ENCODE measurements at places on chromosomes 2 and 18.

DNA sequence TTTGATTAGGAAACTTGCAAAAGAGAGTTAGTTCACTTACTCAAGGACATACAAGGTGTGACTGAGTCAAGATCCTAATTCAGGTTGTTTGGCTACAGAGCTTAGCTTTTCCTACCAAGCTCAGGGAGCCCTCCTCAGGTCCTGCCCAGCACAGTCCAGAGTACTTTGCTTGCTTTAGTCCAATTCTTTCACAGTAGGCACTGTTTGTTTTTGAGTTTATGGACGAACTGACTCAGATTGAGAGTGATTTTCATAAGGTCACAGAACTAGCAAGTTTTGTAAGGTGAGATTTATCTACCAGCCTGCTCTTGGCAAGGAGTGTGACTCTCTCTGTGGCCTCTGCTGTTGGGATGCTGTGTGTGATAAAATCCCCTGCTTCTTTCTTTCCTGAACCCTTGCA is 310.5 kb downstream of the PTPRM start:
- no peak for DNase-seq

DNA sequence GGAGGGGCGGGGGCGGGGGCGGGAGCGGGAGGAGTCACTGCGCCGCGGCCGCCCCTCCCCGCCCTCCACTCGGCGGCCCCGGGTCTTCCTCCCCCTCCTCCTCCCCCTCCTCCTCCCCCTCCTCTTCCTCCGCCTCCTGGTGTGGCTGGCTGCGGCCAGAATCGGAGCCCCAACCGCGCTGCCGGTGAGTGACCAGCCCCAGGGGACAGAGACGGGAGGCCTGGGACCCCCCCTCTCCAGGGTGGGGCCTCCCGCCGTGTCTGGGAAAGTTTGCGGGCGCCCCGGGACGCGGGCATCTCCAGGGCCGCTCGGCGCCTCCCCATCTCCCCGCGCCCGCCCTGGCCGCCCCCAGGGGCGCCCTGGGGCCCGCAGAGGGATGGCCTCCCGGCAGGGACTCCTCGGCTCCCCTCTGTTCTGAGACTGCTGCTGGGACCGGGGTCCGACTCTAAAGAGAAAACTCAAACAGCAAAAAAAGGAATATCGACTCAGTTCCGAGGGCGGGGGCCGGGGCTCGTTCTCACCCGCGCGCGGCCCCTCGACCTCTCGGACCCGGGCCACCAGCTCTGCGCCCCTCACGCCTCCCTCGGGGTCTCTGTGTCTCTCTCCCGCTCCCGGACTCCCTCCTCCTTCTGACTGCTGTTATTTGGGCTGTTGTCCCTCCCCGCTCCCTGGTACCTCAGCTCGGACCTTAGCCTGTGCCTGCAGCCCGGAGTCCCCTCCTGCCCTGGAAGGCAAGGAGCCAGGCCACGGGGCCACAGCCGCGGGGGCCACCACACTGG is at the start of gene STON1:
Gene STON1 (plus strand): TSS at position 122 of the 779 bp plus-strand sequence. CDS start 50,480 bp downstream, outside the sequence.
- DNase-seq: no peak

DNA sequence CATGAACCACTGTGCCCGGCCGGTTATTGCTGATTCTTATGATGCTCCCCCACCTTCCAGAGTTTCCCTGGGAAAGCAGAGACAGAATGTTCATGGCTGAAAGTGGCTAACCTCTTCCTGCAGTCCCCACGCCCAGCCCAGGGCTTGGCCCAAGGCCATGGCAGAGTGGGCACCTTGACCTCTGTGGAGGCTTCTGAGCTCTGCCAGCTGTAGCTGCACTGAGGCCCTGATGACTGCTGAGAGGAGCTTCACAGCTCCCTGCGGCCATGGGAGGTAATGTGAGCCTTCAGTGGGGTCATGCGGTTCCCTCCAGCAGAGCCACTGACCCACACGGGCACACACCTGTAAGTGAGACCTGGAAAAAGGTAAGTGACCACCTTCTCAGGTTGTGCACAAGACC is 13.3 kb downstream of the EFHD1 start:
- no peak for DNase-seq

DNA sequence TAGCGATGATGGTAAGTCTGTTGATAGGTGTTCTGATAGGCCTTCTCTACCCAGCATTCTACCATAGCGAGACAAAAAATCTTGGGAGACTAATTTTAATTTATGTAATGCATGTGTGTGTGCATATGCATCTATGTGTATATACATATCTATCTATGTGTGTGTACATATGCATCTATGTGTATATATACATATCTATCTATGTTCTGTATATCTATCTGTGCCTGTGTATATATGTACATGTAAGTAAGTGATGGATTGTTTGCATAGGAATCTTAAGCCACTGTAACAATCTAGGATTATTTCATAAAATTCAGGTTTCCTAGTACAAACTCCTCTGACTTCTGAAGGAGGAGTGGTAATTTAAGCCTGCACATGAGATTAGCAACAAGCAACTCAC is 197.2 kb upstream of the PXDN start:
- DNase-seq: no peak

DNA sequence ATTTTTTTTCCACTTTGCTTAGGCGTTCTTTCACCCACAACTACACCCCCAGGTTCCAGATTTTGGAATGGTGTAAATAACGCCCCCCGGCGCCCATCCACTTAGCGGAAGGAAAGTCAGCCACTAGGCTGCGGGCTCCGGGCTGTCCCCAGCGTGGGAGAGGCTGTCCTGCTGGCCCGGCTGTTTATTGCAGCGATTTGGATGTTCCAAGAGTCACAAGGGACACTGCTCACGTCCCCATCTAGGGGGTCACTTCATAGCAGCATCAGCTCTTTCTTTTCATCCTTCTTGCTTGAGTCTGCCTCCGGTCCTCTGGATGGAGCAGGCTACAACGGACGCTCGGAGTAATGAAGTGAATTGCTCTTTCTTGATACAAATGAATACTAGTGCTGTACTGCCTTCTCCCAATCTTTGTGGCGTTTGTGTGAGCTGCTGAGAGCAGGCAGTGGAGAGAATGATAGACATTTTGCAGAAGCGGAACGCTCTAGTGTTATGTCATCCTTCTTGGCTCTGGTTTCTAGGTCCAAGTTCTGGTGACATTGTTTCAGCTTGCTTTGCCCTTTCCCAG is 50.7 kb upstream of the PAIP2B start:
- no peak for DNase-seq

GRCh38 chr2:199850218-199850717 is 724 bp downstream of the FTCDNL1 start:
- DNase-seq: no peak

DNA sequence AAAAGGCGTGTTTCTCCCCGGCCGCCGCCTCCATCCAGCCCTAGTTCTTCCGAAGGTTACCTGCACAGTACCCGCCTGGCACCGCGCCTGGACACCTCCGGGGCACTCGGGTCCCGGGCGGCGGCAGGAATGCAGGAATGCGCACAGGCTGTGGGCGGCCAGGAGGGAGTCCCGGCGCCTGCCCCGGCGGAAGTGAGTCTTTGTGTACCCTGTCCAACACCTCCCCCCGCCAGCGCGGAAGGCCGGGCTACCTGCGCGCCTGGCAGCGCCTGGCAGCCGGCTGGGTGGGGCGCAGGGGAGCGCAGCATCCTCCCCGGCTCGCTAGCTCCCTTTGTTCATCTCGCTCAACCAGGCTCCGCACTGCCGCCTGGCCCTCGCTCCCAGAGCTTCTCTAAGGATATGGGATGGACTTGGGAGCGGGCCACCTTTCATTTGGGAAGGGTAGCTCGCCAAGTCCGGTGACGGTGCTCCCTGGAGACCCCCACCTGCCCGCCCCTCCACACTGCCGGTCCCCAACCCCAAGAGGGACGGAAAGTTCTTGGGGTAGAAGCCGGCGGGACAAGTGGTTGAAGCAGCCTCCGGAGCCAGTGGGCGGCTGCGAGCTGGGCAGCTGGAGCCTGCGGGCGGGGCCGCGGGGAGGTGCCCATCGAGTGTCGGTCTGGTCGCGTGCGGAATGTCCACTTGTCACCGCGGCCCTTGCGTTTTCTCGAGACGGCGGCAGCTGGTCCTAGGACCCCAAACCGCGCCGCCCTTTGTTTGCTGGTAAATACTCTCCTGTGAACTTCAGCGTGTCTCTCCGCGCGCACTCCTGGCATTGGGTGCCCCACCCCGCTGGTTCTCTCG is 1.2 kb upstream of the ST6GAL2 start:
- DNase-seq: no peak

GRCh38 chr2:128632501-128632800 is 313.8 kb upstream of the HS6ST1 start:
- no peak for DNase-seq

GRCh38 chr2:230871361-230872150 is 6.8 kb downstream of the ITM2C start:
- no peak for DNase-seq

- no peak for DNase-seq
Measured at GRCh38 chr2:235330775-235331451, 162.9 kb upstream of the AGAP1 start.

- no peak for DNase-seq
Measured at GRCh38 chr2:1833046-1833445, 88.7 kb upstream of the PXDN start.

DNA sequence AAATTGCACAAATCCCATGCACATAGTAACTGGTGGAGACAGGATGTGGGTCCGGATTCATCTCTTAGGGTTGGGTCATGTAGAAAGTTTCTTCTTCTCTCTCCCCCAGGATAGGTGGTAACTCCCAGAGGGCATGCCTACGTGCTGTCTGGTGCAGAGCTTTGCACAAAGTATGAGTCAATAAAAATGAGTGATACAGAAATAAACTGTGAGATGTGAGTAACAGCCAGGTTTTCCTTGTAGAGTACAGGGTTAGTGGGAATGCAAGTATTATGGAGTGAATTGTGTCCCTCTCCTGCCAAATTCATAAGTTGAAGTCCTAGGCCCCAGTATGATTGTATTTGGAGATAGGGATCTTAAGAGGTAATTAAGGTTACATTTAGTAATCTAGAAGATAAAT is 289.4 kb downstream of the ALK start:
- DNase-seq: no peak

DNA sequence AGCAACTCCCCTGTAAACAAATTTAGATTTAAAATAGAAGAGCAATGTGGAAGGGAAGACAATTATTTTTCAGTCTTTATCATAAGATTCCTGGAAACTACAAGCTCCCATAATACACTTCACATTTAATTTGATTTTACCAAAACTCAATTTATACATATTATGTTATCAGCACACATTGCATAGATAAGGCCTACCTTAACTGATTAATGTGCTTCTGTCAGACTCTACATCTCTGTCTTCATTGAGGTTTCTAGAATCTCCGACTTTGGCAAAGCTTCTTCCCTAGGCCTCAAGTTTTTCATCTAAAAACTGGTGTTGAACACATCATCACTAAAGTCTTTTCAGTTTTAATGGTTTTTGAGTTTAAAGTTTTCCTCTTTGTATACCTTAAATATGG is 366.1 kb downstream of the CLIP4 start:
- no peak for DNase-seq

GRCh38 chr2:72931280-72931910 is 14.1 kb downstream of the EMX1 start:
- no peak for DNase-seq

DNA sequence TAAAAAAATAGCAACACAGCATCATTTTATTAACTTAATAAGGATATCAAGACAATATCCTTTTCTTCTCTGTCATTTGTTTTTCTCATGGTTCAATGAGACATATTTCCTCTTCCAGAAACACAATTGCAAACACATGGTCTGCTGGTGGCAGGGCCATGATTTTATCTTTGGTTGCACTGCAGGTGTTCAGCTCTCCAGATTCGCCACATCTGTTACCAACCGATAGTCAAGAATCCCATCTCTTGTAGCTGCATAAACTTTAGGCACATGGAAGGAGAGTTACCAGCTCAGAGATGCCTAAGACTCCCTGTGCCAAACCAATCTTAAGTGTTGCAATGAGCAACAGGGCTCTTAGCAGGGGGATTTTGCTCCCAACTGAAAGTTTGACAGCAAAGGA is 1303.2 kb upstream of the CELF4 start:
- no peak for DNase-seq

GRCh38 chr2:172288603-172289002 is 138.8 kb upstream of the ITGA6 start:
- peak; percentile 33 for DNase-seq

GRCh38 chr2:159706385-159706980 is 5.8 kb upstream of the MARCHF7 start:
- no peak for DNase-seq

DNA sequence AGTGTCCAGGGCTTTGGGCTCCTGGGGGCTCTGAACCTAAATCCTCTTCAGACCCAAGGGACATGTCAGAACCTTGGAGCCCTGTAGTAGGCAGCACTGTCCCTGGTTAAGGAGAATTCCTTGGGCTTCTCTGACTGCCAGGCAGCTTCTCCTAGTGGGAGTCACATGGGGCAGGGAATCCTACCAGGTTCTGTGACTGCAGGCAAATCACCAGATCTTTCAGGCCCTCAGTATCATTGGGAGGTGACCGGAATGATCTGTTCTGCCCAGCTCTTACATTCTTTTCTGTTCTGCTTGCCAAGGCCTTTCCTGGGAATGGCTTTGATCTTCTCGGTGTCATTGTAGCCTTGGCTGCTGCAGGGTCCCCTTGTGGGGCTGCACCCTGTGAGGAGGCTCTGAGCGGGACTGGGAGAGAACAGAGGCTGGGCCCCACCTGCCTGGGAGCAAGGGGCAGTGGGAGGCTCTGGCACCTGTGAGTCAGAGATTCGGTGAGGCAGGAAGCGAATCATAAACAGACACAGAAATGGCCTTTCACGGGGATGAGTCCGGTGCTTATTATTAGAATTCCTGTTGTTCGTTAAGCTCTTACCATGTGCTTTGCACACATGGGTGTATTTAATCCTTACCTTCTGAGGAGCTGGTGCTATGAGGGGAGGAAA is 14.1 kb downstream of the CEP68 start:
- no peak for DNase-seq

- DNase-seq: no peak
Measured at GRCh38 chr18:45173799-45174519, 441.3 kb upstream of the SLC14A2 start.

DNA sequence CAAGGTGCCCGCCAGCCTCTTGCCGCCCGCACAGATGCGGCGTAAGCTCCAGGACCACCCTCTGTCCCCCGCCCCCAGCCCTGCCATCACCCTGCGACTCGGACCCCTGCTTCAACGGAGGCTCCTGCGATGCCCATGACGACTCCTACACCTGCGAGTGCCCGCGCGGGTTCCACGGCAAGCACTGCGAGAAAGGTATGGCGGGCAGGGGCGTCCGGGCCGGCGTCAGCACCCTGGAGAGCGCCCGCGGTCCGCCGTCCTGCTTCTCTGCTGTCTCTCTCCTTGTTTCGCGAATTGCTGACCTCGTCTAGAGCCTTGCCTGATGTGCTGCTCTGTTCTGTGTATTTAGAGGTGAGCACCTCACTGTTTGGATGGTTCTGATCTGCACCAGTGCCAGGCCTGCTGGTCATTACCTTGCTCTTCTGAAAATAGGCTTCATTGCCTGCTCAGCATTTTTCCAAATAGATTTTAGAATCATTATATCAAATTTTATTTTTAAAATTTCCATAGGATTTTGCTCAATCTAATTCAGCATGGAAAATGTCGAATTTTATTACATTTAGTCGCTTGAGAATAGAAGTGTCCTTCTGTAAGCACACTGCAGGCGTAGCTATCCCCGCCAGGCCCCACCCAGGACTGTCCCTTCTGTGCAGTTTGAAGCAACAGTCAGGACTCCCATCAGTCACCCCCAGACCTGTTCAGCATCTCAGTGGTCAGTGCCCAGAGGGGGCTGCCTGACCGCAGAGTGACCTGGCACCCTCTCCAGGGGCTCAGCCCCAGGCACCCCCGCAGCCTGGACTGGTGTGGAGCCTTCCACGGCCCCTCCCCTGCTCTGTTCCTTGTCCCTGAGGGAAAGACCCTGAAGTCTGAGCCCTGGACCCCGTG is 51.6 kb downstream of the SNED1 start:
- no peak for DNase-seq
